ENCODE measurements at places on chromosomes 13 and 19.

DNA sequence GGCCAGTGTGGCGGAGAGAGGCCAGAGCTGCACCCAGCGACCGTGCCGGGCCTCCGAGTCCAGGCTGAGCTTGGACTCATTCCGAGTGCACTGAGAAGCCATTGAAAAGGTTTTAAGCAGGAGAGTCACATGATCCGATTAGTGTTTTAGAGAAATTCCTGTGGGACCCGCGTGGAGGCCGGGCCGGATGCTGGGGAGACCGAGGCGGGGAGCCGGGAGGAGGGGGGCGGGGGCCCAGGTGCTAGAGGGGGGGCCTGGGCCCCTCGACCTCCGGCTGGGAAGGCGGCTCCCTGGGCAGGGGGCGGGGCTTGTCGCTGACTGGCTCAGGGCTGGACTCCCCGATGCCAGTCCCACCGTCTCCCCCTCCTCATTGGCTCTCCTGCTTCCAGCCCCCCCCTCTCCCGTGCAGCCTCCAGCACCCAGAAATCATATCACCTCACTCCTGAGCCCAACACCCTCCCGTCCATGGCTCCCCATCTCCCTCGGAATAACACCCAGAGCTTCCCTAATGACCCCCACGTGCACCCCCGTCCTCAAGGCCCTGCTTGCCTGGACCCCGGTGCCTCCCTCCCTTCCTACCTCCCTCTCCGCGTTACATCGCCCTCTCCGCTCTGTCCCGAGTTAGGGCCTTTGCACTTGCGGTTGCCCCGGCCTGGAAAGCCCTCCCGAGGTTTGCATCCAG, 5.2 kb upstream of the ZNF579 start:
- DNase-seq, result peak; percentile 14

- no peak for DNase-seq
These were observed 15.7 kb downstream of the RANBP3 start for GRCh38 chr19:5961969-5962945.

DNA sequence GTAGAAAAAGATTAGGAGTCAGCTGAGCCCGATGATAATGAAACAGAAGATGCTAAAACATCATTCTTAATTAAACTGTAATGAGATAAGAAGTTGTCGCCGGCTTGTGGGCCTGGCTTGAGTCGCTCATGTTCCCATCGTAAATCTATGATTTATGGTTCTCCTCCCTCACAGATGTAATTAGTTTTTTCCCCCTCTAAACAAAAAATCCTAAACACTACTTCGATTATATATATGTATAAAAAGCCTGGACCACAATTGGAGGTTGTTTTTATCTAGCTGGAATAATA, 151.3 kb downstream of the PTPRS start:
- DNase-seq, result no peak

- no peak for DNase-seq
These were observed 650.5 kb upstream of the SLC10A2 start for GRCh38 chr13:103716718-103717117.

GRCh38 chr13:36509369-36509768, 77.1 kb downstream of the CCNA1 start:
- DNase-seq, result no peak

DNA sequence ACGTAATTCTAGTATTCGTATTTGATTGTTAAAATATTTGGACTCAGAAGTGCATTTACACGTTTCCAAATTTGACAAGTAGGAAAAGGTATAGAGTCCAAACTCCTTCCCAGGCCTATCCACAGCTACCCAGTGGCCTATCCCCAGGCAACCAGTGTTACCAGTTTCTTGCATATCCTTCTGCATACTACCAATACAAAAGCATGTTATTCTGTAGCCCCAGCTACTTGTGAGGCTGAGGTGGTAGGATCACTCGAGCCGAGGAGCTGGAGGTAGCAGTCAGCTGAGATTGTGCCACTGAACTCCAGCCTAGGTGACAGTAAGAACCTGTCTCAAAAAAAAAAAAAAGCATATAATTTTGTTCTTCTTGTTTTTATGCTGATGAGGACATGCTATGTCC, 67.1 kb downstream of the LRCH1 start:
- no peak for DNase-seq

DNA sequence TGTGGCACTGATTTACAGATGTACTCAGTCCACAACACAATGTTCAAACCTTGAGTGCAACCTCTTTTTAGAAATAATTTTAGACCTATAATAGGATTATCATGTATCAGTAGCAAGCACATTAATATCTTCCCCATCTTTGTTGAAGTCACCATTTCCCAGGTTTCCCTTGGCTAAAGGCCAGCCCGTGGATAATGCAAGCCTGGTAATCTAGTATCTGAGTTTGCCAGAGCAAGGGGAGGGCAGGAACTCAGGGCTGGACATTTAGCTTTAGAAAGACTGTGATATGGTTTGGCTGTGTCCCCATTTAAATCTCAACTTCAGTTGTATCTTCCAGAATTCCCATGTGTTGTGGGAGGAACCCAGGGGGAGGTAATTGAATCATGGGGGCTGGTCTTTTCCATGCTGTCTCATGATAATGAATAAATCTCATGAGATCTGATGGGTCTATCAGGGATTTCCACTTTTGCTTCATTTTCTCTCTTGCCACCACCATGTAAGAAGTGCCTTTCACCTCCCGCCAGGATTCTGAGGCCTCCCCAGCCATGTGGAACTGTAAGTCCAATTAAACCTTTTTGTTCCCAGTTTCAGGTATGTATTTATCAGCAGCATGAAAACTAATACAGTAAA, 37.7 kb downstream of the SLC6A16 start:
- no peak for DNase-seq

DNA sequence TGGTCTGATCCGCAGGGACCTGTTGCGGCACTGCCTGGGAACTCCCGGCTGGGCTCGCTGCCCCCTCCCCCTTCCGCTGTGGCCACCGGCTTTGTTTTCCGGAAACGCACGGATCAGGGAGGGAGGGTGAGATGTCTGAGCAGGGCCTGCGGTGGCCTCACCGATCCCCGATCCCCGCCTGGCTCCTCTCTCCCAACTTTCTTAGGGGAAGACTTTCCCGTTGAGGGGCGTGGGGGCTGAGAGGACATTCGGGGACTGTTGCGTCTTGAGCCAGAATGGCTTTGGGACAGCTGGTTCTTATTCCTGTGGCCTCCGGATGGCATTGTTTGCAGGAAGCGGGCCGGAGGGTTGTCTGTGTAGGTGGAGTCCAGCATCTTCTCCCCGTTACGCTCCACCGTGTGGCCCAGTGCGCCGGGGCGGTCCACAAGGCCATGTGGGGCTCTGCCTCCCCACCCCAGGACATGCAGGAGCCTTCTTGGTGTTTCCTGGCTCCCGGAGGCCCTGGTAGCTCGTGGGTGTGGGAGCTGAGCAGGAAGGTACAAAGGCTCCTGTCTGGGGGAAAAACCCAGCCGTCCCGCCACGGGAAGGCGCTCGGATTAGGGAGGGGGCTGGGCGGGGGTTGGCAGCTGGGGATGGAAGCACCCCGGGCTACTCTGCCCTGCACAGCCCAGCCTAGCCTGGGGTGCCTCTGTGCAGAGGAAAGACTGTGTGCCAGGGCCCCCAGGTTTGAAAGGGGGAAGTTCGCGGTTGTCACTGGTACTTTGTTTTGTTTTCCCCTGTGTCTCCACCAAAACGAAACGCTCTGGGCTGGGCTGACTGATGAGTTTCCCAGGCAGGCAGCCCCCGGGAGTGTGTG, 1.3 kb downstream of the CSNK1G2 start:
- peak; percentile 9 for DNase-seq

DNA sequence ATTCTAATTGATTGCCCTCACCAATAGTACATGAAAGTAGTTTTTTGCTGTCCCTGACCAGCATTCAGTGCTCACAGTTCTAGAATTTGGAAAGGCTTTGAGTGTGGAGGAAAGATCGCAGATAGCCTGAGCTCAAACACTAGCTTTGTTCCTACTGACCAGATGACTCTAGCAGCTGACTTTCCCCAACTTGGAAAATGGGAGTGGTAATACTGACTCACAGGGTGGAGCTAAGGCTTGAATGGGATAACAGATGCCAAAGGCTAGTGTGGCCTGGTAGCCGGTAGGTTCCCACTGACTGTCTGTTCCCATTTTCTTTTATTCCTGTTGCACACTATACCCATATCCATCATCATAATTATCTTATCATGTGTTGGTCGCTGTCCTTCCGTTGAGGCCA, 3.7 kb downstream of the ZSCAN22 start:
- peak; percentile 6 for DNase-seq

- DNase-seq, result no peak
These were observed 39.4 kb downstream of the ADPRHL1 start for GRCh38 chr13:113413898-113414282.

DNA sequence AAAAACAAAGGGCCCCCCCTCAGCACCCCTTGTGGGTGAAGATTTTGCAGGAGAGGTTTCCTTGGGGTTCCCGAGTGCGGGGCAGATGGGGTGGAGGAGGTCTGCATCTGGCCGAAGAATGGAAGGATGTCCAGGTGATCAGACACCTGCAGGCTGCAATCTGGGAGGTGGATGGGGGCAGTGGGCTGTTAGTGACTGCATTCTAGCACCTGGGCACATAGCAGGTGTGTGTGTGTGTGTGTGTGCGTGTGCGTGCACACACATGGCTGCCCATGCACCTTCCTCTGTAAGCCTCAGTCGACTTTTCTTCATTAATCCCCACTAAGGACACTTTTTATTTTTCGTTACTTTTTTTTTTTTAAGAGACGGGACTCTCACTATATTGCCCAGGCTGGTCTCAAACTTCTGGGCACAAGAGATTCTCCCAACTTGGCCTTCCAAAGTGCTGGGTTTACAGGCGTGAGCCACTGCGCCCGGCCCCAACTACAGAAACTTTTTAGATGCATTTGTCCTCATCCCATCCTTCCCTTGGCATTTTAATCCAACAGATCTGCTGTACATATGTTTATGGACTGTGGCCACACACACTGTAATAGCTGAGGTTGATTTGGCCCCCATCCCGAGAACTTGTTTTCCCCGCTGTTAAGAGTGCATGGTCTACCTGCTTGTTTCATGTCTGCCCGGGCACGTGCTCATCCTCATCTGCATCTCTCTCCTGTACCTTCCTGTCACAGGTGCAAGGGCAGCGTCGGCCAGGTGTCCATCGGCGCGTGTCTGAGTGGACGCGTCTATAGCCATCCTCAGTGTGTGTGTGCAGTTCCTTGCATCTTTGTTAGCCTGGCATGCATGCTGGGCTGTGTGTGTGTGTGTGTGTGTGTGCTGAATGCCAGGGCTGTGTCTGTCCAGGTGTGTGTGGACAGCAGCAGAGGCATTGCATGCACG, 731 bp downstream of the MAG start:
- no peak for DNase-seq

- no peak for DNase-seq
These were observed 155.2 kb downstream of the RFC3 start for GRCh38 chr13:33973194-33973593.

DNA sequence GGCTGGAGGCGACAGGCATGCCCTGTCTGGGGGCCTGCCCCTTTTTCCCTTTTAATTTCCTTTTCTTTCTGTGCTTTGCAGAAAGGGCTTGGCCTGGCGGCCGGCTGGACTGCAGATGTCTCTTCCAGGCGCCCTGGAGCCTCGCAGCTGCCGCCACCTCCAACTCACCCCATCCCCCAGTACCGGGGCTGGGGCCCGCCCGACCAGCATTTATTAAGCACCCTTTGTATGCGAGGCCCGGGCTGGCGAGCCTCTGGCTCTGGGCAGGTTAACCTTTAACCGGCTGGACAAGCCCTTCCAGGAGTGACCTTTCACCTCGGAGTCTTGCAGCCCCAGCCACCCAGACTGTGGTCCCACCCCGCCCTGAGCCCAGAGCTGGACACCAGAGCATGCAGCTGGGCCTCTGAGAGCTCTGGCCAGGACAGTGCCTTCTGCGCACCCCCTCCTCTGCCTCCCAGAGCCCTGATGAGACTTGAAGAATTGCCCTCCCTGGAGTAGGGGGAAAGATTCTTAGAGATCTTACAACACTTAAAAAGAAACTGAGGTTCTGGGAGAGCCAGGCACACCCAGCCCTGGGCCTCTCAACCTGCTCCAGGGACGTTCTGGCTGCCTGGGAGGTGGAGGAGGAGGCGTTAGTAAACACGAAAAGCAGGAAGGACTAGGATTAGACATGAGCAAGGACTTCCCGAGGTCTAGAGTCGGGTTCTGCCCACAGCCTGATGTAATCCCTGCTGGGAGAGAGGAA, 1.1 kb upstream of the NR2F6 start:
- no peak for DNase-seq

- no peak for DNase-seq
These were observed 8.5 kb downstream of the SPATA13 start for GRCh38 chr13:24168979-24169378.

DNA sequence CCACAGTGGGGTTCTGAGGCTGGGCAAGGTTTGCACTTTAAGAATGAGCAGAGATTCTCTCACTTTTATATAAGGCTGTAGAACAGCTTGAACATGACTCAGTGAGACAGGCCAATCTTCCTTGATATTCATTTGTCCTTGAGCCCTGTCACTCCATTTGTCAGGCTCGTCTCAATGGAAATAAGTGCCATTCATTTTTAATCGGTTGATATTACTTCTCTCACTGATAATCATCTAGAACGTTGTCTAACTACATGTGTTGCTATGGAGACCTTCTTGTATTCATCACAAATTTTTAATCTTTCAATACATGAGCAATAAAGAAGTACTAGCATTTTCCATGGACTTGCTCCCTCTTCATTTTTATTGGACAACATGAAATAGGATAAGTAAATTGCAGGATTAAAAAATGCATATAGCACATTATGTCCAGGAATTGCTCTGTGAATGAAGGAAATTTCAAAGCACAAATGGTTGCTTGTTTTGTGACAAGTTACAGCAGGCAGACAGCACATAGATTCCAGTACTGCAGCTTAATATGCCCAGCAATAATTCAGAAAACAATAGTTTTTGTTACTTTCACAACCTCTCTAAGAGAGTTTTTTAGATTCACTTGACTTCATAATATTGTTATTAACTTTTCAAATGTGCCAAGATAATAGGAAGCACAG, 1178.4 kb upstream of the ATXN8OS start:
- DNase-seq, result no peak

DNA sequence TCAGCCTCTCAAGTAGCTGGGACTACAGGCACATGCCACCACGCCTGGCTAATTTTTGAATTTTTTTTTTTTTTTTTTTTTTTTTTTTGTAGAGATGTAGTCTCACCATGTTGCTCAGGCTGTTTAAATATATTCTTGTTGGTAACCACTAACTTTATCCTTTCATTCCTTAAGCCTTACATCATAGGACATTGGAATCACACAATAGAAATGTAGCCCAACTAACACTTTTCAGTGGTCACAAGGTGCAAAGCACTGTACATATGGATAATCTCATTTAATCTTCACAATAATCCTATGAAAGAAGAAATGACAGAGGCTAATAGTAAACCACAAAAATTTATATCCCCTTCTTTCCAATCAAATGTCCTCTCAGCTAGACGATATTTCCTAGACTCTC, 417.8 kb upstream of the DACH1 start:
- no peak for DNase-seq

DNA sequence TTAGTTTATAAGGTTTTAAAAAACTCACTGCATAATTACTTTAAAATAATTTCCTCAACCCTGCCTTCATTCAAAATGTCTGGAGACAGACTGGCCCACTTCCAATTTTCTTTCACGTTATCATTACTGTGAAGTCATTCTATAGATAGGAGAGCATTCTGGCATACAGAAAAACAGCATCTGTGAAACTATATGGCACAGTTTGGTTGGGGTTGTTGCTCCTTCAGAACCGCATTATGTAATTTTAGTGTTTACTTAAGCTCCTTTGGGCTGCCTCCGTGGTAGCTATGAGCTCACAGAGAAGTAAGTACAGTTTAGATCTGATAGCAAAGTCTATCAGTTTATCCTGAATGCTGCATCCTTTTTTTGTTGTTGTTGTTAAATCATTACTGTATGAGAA, 104.3 kb downstream of the KCNRG start:
- DNase-seq, result peak; percentile 40

All from DMS 273 treated with DMSO at 0.1 percent for 48 hours (cell line).